ENCODE measurements at places on chromosomes 6 and 20.

DNA sequence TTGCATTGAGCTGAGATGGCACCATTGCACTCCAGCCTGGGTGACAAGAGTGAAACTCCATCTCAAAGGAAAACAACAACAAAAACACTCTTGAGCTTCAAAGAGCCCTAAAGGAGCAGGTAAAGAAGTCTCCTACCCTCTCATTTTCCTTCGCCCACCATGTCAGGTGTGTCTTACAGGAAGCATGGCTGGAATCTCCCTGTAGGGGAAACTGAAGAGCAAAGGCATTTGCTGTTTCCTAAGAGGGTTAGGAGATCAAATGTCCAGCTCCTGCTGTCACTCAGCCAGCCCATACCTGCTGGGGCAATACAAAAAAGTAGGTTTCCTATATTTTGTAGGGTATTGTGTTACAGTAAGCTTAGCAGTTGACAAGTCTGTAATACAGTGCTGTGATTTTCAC lies 43.3 kb downstream of the SPATA2 start:
- no peak for DNase-seq

- DNase-seq = no peak
These were observed 159.7 kb upstream of the KCNG1 start for GRCh38 chr20:51182571-51182970.

DNA sequence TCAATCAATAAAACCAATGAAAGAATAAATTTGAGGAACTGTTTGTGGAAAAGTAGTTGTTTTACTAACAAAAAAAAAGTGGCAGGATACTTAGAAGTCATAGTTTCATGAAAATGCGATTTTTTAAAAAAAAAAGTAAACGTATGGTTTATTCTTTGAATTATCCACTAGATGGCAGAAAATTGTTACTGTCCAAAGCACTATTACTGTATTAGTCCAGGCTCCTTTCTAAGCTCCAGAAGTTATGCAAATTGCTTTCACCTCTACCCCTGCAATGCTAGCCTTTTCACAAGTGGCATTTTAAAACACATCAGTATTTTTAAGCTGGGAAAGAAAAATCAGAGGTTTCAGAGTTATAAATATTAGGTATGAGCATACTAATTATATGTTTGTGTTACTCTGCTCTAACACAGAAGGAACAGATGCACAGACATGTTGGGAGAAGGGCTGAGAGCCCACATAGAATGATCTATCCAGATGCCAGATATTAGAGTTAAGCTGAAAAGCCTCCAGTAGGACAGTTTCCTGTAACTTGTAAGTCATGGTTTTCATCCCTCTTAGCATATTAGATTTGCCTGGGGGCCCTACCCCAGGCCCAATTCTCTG lies 63.9 kb downstream of the FHL5 start:
- DNase-seq = no peak

DNA sequence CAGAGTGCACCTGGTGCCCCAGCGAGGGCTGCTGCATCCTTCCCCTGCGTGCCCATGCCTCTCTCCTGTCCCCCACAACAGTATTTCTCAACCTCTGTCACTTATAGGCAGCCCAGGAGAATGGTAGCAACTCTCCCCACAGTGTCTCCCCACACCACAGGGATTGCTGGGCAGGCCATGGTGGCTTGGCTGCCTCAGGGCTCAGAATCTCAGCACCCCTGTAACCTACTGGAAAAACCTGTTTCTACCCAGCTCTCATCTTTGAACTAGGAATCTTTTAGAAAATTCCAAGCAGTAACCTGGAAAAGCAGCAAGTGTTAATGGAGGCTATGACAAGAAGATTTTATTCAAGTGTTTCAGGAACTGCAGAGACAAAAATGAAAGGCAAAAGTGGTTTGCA lies 38.0 kb downstream of the CD164 start:
- DNase-seq = no peak

DNA sequence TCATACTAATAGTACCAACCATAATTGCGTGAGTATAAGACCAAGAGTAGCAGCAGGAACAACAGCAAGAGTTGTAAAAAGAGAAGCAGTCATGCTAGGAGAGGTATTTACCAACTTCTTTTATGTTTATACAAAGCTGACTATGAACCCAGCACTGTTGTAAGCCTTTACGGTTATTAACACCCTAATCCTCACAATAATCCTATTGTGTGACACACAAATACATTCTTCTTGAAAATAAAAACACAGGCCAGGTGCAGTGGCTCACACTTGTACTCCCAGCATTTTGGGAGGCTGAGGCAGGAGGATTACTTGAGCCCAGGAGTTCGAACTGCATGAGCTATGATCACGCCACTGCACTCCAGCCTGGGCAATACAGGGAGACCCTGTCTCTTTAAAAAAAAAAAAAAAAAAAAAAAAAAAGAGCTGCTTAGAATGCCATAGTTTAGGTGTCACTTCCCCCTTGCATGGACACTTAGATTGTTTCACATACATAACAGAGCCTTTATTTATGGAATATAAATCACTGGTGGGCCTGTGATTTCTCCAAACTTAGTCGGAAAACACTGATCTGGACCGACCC lies 20.2 kb downstream of the HCK start:
- DNase-seq = no peak

GRCh38 chr6:33980176-33981175 lies 165.4 kb downstream of the GRM4 start:
- no peak for DNase-seq

GRCh38 chr6:158488065-158488464 lies 71.8 kb upstream of the TMEM181 start:
- peak; percentile 40 for DNase-seq

GRCh38 chr6:46407776-46408530 lies 83.3 kb downstream of the RCAN2 start:
- no peak for DNase-seq

DNA sequence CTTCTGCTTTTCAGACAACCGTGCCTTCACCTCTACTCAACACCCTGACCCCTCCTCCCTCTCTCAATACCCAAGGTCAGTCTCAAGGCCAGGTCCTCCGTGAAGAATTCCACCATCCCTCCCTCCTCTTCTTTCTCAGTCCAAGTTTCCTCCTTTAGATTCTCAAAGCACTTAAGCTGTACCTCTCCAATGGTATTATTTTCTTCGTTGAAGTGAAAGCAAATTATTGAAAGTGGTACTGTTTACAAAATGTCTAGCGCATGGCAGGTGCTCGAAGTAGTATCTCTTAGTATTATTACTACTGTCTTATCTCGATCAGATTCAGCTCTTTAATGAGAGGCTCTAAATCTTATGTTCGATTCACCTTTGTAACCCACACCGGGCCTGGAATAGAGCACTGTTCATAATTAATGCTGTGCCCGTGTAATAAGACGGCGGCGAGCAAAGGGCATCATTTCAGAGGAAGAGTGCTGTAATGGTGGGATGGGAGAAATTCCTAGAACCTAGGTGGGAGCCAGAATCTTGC lies 593 bp upstream of the RALGAPB start:
- no peak for DNase-seq

Measured in T1000 (cell line).